ENCODE measurements at places on chromosomes 3 and 15.

GRCh38 chr3:10968401-10968800 lies 24.1 kb upstream of the SLC6A1 start:
- no peak for DNase-seq

GRCh38 chr3:161694682-161695564 lies 198.3 kb downstream of the OTOL1 start:
- no peak for DNase-seq

DNA sequence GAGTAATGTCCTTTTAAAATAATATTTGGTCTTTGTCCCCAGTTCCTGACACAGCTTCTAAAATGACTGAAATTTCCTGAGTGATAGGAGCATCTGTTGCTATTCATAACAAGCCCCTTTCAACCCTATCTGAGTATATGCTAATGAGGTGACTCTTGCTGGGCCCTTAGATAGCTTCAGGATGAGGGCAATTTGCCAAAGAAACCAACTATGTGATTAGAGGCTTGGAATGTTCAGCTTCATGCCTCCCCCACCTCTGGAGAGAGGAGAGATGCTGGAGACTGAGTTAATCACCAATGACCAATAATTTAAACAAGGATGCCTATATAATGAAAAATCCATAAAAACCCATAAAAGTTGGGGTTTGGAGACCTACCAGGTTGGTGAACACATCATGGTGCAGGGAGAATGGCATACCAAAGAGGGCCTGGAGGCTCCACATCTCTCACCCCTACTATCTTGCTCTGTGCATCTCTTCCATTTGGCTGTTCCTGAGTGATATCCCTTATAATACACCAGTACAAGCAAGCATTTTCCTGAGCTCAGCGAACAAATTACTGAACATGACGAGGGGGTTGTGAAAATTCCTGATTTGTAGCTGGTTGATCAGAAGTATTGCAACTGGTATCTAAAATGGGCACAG lies 189.2 kb downstream of the ECT2 start:
- no peak for DNase-seq

GRCh38 chr15:68618908-68619698 lies 40.3 kb downstream of the CORO2B start:
- no peak for DNase-seq

DNA sequence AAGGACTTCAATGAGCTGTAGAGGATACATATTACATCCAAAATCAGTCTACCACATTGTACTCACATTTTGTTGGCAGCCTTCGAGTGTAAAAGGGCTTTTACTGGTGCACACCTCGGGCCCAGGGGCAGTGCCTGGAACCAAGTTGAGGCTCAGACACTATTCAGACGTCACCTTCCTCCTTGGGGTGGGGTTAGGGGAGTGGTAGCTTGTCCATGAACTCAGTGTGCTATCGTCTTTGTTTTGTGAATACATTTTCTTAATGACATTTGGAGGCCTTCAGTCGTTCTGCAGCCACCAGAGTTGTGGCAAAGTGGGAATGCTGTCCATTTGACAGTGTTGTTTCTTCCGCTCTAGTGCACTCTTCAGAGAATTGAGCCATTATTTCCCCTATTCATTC lies 114.2 kb downstream of the PGPEP1L start:
- DNase-seq, result no peak

GRCh38 chr3:94115482-94115881 lies 52.6 kb downstream of the NSUN3 start:
- DNase-seq, result no peak

DNA sequence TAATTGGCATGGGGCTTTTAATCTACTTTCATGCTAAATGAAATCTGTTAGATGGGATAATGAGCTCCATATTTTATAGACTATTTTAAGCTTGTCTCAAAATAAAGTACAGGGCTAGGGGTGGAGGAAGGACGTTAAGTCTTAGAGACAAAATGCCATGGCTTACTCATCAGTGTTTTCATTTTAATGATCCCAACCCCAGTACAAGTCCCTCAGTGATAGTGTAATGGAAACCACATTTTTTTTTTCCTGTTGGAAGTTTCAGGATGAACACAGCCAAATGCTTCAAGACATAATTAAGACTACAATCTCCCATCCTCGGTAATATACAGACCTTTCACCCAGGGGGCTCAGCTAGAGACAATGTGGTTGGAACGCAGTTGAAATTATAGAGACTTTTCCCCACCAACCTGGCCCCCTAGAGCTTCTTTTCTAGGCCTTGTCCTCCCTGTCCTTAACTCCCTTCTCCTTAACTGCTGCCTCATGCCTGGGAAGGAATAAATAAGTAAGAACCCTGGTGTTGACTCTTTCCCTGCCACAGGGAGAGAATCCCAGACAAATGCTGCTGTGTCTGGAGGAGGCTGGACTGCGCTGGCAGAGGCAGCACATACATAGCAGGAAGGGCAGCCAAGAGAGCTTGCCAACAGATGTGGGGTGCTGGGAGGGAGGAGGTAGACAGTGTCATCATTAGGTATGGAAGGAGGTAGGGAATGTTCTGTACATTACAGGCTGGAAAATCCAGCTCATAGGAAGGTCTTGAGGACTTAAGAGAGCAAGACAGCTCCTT lies 115.4 kb upstream of the ROPN1 start:
- DNase-seq, result no peak

DNA sequence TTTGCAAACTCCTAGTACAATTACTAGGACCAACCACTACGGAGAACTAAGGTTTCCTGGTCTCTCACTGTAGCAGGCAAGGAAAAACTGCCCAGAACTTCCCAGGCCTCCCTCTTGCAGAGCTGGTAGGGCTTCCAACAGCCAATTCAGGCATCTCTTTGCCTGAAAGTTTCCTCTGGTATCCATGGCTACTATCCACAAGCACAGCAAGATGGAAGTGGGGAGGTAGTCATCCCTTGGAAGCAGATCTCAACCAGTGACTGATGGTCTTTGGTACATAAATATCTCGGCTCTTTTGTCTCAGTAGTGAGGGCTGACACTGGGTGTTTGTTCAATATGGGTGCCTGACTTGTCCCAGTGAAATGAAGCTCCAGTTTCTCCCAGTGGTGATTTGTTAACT lies 201.3 kb upstream of the MRPL3 start:
- no peak for DNase-seq

- no peak for DNase-seq
Observed at GRCh38 chr15:58307313-58307961, 124.4 kb upstream of the LIPC start.

DNA sequence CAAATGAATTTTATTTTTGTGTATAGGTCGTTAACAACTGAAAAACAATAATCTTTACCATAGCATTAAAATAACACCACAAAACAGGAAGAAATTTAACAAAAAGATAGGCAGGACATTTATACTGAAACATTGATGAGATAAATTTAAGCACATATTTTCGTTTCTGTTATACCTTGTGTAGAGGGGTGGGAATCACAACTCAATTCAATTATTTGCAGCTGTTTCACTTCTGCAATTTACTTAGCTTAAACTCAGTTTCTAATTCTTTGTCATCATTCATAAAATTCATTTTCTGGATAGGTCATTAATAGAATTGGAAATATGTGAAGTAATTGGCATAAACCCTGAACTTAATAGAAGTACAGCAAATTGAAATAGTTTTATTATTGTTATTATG lies 42.3 kb downstream of the TP63 start:
- no peak for DNase-seq

DNA sequence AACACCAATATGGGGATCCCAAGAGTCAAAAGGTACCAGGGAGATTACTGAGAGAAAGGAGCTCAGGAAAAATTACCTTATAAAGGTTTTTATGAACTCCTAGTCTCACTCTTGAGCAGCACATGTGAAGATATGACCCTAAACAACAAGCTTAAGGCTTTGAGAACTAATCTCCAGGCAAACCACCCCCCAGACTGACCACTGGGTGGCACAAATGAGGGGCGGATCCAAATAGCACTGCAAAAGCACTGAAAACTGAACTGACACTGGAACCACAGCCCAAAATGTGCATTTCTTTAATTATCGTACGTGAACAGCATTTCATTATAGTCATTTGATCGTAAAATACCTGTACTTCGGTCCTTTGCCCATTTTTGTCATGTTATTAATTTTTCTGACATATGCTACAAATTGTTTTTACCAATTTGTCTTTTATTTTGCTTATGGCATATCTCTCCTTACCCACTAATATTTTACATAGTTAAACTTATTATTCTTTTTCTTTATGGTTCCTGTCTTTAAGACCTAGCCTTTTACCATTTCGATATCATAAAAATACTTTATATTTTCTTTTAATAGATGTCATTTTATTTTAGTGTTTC lies 31.5 kb upstream of the TFDP2 start:
- peak; percentile 16 for DNase-seq

GRCh38 chr3:26845194-26845593 lies 222.6 kb downstream of the LRRC3B start:
- DNase-seq, result no peak

DNA sequence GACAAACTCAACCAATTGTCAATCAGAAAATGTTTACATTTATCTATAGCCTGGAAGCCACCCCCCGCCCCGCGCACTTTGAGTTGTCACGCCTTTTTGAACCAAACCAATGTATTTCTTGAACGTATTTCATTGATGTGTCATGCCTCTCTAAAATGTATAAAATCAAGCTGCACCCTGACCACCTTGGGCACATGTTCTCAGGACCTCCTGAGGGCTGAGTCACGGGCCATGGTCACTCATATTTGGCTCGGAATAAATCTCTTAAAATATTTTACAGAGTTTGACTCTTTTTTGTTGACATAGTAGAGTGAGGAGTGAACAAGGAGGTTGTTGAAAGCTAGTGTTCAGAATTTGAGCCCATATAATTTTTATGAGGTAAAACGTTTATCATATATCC lies 6.5 kb downstream of the MCTP2 start:
- DNase-seq, result no peak

GRCh38 chr15:74994685-74995084 lies 678 bp upstream of the SCAMP5 start:
- no peak for DNase-seq

DNA sequence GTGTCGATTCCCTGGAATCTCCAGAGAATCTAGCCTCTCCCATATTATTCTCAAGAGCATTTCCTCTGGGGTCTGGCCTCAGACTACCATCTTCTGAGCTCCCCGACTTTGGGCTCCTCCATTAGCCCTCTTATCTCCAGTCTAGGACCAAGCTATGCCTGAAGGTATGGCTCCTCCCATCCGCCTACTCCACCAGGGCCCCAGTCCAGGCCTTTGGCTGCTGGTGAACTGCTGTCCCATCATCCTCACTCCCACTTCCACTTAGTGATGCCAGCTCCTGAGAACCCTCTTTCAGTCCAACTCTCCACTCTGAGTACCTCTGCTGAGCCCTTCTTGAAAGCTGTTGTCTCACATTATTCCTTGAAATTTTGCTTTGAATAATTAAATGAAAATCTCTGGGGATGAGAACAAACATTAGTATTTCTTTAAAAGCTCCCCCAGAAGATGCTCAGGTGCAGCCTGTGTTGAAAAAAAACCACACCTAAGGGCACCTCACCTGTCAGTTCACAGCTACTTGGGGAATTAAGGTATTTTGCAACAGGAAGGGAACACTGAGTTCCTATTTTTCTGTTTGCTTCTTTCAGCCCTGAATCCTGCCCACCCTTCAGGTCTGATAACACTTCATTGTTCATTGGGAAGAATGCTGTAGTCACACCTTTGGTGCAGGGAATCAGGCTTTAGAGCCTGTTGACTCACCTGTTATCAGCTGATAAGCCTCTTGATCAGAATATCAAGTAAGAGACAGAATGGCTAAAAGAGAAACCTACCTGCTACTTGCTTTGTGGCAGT lies 9.5 kb downstream of the CLDN18 start:
- DNase-seq, result no peak

GRCh38 chr3:52197499-52197841 lies 490 bp upstream of the ALAS1 start:
- DNase-seq, result no peak

DNA sequence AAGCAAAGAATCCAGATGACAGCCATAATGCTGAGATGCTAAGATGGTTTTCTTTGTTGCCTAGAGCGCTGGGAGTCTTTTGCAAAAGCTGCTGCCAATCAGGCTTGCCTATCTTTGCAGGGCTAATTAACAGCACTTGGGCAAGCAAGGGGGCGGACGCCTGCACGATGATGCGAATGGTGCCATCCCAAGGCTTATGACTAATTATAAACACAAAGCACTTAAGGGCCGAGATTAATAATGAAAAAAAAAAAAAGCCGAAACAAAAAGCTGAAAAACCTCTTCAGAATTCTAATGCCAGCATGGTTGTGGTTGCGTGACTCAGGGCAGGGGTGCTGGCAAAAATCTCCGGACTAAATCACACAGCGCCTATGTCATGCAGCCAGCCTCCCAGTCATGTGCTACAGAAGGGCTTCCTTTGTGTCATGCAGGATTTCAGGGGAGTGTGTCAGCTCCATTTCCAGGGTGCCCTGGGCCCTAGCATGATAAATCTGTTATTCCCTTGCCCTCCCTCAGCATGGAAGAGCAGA lies 185.0 kb upstream of the ANKRD28 start:
- no peak for DNase-seq

DNA sequence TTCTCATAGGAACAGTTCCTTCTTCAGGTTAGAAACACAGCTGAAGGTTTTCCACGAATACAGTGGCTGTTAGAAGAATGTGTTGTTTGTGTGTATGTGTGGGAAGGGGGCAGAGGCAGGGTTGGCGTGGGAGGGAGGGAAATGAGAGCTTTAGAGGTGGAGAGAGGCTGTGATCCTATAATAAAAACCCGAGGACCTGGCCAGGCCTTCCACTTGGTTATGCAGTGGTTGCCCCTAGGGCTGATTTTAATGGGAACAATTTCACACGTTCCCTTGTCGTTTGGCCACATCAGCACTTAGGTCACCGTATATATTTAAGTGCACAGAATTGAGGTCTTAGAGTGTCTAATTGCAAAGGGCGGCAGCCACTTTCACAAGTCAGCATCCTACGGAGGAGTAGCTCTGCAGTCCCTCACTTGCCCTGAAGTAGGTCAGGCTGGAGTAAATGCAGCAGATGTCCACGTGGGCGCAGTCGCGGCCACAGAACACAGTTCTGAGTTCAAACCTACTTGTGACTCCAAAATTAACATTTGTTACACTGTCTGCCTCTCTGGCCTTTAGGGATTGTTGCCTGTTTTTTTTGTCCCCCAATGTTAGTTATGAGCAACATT lies 85.6 kb downstream of the PDCD6IP start:
- no peak for DNase-seq

- DNase-seq, result no peak
Observed at GRCh38 chr3:155387571-155387970, 94.1 kb upstream of the STRIT1 start.

GRCh38 chr3:49903451-49904424 lies at the start of gene MST1R:
TSS of gene MST1R (minus strand) at chr3:49903873. CDS start at chr3:49903609, 264 bp downstream.
- peak; percentile 84 for DNase-seq

DNA sequence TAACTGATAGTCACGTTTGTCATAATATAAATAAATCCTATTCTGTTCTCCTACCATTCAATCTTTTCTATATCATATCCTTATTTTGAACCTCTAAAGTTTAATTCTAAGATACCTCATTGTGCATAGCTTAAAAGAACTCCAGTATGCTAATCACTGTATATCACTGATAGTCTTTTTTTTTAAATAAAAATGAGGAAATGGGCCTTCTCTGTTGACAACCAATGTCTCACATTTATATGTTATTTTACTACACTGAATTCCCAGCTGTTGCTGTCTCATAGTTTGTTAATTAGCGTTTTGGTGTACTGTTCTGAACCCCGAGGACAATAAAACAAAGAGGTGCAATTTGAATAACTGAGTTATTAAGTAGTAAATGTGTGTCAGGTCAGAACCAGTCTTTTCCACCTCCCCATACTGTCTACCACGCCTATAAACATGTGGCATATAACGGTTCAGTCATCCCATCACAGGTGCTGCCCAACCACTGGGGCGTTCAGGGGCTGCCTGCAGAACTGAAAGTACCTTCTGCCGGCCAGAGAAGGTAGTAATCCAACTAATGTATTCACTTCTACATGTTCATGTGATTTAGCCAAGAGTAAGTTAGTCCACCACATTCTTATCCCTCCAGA lies 14.9 kb downstream of the CBLB start:
- DNase-seq, result no peak
